ENCODE measurements at places on chromosomes 6 and 20.

GRCh38 chr20:4763261-4763660 lies 41.6 kb downstream of the PRND start:
- DNase-seq, result no peak

GRCh38 chr20:56816349-56816748 lies 187.2 kb downstream of the TFAP2C start:
- DNase-seq, result no peak

- DNase-seq, result no peak
These were observed 39.6 kb upstream of the PDE7B start for GRCh38 chr6:135811644-135812526.

- no peak for DNase-seq
These were observed 55.0 kb downstream of the DAAM2 start for GRCh38 chr6:39847221-39847620.

- no peak for DNase-seq
These were observed 168.7 kb upstream of the LRFN2 start for GRCh38 chr6:40755749-40756452.
